ENCODE measurements at places on chromosomes 1 and 21. TPM values are rescaled to one million over a fixed set of nuclear protein-coding genes. Genes with fewer than 3 reads are reported as not detected.
A peak's percentile ranks its signal among the peaks of the same experiment; 100 is the strongest.

Gene SPAG17
- polyA plus RNA-seq, result 2.1 TPM

DNA sequence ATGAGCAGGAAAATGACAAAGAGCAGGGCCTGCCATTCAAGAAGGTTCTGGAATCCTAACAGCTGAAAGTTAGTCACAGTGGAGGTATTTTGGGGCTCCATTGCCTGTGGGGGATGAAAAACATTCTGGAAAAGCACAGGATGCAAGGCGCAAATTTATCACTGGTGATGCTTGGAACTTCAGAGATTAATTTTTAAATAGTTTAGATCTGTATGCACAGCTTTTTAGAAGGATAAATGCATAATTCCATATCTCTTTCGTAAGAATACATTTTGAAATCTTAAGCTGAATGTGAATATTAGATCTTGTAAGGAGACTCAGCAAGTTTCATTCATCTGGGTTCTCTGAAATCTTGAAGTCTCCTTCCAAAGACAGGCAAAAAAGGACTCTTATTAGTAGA lies at the start of gene OR11L1:
Gene OR11L1 (minus strand): TSS at position 101 of the 400 bp plus-strand sequence. CDS start 0 bp downstream, at position 101.
- DNase-seq, result no peak

GRCh38 chr1:165138960-165139359 lies 217.6 kb downstream of the LMX1A start:
- DNase-seq, result no peak

Gene CFH
- 81.6 TPM for polyA plus RNA-seq

Gene NSL1
- polyA plus RNA-seq, result 36.4 TPM

- DNase-seq, result no peak
These were observed 164.5 kb upstream of the BEND5 start for GRCh38 chr1:48940962-48941732.

Gene TPTE
- polyA plus RNA-seq, result not detected

DNA sequence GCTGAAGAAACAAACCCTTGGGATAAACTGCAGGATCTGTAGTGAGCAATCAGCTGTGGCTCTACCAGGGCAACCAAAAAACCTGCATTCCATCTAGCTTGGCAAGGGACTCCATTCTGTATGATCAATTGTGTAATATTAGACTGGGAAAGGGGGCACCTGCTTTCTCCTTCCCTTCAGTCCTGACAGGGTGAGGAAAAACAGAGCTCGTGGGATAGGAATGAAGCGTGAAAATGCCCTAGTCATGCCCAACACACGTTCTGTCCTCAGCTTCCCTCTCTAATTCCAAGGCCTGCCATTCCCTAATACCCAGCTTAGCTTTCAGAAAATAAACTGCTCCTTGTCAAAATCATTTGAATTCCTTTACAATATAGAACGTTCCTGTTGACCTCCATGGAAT lies 442.3 kb downstream of the PLPP3 start:
- DNase-seq, result peak; percentile 32

DNA sequence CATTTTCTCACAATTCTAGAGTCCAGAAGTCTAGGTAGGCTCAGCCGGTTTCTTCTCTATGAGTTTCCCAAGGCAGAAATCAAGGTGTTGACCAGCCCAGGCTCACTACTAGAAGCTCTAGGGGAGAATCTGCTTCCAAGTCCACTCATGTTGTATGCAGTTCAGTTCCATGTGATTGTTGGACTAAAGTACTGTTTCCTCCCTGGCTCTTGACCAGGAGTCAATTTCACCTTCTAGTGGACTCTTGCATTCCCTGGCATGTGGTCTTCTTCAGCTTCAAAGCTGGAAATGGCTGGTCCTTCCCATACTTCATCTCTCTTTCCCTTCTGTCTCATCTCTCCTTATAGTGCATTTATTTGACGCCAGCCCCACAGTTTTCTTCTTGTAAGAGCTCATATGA lies 153.4 kb downstream of the KCNT2 start:
- no peak for DNase-seq

Gene ZNF683
- not detected for polyA plus RNA-seq

Gene C1orf21
- polyA plus RNA-seq, result 53.7 TPM

DNA sequence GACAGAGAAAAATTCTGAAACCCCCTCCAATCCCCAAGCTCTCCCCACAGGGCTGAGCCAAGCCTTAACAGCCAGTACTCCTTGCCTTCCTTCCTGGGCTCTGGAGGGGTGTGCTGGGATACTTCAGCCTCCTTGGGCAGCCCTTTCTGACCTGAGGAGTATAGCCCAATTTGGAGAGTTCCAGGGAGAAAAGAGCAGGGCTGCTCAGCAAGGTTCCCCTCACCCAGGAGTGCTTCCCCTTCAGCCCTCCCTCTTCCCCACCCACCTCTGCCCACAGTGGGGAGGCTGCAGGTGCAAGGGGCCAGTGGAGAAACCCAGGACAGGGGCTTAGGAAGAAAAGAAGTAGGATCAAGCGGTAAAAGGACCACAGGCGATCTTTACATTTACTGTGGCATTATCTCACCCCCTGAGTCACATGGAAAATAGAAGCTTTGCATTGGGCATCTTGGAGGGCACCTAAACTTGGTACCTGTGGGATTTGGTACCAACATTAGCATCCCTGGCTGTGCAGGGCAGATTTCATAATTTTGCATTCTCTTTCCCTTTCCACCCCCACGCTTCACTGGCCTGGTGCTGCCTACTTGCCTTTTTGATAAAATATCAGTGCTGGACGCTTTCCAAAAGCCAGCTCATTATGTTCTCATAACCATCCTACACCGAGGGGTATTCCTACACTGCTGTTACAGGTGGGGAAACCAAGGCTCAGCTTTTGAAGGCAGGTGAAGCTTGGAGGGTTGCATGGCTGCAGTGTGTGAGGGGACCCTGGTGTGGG lies 2.8 kb upstream of the ADORA1 start:
- DNase-seq, result no peak
